Stimulated activated CD4-positive, alpha-beta T cell treated with anti-CD3 and anti-CD28 coated beads, Interleukin-1b, Interleukin-23, amount 100 ng/mL, for 1 hour (primary cell): ENCODE measurements at places on chromosomes 11 and 22.

DNA sequence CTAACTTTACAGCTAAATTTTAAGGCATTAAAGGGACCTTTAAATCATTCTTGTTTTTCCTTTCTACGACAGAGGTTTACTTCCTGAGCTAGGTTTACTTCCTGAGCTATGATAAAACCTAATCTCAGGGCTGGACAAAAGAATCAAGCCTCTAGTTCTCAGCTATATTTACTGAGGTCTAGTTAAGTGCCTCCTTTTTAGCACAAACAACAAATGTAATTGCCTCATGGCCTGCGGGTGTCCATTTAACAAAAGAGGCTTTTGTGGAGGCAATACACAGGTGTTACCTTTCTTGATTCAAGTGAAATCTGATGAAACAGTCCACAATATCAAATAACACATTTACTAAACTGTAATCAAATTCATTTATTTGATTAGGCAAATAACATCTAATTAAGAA lies 67.3 kb downstream of the IMMP1L start:
- DNase-seq: no peak

- no peak for DNase-seq
These were observed 792.0 kb downstream of the KCNA4 start for GRCh38 chr11:29224739-29225384.

- DNase-seq: no peak
These were observed 256.8 kb upstream of the RAG2 start for GRCh38 chr11:36854875-36855274.

- DNase-seq: no peak
These were observed 102.4 kb upstream of the GAL start for GRCh38 chr11:68581901-68582300.

- DNase-seq: no peak
These were observed 49.3 kb upstream of the RTL6 start for GRCh38 chr22:44547371-44547770.

DNA sequence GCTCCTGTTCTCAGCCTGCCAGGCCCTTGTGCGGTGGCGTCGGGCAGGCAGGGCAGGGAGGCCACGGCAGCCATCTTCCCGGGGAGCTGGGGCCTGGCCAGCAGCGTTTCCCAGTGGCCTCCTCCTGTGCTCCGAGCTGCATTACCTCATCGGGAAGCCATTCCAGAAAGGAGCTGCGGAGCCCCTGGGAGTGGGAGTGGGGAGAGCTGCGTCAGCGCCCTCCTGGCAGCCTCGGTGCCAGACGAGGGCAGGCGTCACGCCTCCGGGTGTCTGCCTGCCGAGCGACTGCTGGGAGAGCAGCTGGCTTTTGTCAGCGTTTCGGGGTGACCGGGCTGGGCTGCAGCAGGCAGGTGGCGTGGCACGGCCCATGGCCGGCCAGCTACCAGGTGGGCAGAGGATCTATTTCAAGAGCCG lies 30.9 kb upstream of the WNT7B start:
- no peak for DNase-seq

- DNase-seq: no peak
These were observed 1.1 kb upstream of the SERGEF start for GRCh38 chr11:18013790-18014507.

GRCh38 chr11:74524501-74524900 lies 31.0 kb upstream of the LIPT2 start:
- DNase-seq: no peak

DNA sequence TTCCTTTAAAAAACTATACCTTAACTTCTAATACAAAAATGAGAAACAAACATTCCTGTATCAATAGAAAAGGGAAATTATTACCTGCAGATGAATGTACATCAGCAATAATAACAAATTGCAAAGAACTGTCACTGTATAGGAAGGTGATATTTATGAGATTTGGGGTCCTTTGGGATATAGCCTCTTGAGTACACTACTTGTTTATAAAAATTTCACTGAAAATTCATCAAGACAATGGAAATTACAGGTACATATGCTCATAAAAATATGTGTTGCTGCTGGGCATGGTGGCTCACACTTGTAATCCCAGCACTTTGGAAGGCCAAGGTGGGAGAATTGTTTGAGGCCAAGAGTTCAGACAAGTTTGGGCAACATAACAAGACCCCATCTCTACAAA lies 34.0 kb upstream of the OR5P2 start:
- DNase-seq: no peak

GRCh38 chr11:43504316-43504950 lies 145.7 kb downstream of the TTC17 start:
- DNase-seq: no peak
